Stomach (tissue), 19 donors: ENCODE measurements at places on chromosomes 2 and 18.

DNA sequence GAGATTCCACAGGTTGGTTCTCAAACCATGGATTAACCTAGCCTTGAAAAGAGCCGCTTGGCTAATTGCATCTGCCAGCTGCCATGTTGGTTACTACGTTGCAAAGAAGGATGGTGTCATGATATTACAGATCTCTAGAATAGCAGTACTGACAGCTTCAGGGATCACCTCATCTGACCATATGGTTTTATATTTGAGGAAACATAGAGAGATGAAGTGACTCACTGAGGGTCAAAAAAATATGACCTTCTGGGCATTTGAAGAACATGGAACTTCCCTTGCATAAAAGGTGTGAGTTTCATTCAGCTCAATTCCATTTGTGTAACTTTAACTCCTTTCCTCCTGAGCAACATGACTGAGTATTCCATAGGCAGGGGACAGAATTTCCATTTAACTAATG is 242.3 kb downstream of the SETBP1 start:
- DNase-seq, result no peak

DNA sequence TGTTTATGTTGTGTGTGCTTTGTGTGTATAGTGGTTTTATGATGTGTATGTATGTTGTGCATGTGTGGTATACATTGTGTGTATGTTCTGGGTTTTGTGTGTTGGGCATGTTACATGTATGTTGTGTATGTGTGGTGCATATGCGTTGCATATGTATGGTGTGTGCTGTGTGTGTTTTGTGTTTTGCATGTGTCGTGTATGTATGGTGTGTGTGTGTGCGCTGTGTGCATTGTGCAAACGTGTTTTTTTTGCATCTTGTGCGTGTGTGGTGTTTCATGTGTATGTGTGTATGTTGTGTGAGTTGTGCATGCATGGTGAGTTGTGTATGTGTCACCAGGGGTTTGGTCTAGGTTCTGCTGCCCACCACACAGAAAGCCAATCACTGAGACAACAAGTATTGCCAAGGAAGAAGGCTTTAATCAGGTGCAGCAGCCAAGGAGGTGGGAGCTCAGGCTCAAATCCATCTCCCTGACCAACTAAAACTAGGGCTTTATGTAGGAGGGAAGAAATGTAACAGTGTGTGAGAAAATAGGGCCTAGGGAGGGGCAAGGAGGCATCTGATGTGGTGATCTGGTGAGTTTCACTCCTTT is 115.7 kb downstream of the FAM168B start:
- no peak for DNase-seq

DNA sequence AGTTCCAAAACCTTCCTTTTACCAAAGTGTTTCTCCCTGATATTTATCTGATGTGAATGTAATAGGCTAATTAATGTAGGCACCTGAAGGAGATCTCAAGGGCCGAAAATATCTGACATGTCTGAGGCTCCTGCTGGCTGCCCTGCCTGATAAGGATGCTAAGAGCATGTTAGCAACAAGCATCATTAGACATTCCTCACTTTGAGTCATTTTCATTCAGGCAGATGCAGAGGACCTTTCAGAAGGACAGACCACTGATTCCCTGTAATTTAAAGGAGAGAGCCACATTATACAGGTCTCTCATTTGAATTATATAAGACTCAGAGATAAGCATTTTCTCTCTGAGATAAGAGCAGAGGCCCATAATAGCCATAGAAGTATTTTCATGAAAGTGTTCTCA is 222.4 kb upstream of the NCKAP5 start:
- DNase-seq, result no peak

- DNase-seq, result peak; percentile 57
Measured at GRCh38 chr18:3051718-3052410, 38.9 kb upstream of the LPIN2 start.

DNA sequence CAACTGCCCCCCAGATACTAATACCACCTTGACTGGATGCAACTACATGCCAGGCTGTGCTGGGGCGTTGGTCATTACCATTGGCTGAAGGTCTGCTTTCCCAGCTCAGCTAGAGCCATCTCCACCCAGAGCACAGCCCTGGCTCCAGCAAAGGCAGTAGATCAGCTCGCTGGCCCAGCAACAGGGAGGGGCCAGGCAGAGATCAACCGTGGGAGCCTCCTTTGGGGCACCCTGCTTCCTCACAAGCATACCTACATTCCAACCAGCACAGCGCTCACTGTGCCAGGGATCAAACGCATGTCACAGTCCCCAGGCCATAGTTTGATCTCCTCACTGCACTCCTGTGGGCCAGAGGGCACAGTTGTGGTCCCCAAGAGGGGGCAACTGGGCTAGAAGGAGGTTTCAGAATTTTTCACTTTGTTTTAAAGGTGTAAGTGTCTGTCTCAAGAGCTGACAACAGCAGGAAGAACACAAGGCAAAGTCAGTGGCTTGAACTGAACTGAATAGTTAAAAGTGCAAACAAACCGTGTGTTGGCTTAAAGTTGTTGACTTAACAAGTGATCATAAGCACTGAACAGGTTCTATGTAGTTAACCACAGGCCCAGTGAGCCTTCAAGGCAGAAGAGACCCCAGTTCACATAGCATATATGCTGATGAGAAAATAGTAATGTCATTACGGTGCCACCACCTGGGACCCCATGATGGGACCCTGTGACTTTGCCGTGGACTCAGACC is 70.1 kb upstream of the BZW1 start:
- DNase-seq, result peak; percentile 65

DNA sequence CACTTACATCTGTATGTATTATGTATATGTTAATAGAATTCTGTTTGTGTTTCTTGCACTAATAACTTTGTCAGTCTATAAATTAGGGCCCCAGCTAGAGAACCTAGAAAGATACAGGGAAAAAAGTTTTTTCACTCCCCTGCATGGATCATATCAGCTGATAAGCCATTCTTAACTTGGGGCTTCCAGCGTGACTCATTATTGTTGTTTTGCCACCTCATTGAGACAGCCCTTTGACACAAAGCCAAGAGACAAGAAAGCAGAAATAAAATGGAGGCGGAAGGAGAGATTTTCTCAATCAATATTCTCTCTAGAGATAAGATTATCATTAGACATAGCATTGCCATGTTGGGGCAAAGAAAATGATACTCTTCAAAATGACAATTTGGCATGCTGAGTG is 93.4 kb downstream of the AKAIN1 start:
- DNase-seq, result no peak

DNA sequence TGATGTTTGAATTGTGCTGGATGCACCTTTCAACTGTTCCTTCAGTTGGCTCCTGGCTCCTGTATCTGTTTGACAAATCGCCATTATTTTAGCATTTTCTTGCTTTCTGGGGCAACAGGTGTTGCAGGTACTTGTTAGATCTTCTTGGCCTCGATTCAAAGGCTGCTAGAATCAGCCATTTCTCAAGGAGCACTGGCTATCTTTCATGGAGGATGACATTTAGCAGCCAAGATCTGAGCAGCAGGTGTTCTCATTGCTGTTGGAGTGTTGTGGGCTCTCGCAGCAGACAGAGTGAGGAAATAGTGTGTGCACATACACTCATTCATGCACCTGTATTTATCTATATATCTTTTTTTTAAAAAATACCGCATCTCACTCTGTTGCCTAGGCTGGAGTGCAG is 52.2 kb downstream of the INPP5D start:
- DNase-seq, result no peak

DNA sequence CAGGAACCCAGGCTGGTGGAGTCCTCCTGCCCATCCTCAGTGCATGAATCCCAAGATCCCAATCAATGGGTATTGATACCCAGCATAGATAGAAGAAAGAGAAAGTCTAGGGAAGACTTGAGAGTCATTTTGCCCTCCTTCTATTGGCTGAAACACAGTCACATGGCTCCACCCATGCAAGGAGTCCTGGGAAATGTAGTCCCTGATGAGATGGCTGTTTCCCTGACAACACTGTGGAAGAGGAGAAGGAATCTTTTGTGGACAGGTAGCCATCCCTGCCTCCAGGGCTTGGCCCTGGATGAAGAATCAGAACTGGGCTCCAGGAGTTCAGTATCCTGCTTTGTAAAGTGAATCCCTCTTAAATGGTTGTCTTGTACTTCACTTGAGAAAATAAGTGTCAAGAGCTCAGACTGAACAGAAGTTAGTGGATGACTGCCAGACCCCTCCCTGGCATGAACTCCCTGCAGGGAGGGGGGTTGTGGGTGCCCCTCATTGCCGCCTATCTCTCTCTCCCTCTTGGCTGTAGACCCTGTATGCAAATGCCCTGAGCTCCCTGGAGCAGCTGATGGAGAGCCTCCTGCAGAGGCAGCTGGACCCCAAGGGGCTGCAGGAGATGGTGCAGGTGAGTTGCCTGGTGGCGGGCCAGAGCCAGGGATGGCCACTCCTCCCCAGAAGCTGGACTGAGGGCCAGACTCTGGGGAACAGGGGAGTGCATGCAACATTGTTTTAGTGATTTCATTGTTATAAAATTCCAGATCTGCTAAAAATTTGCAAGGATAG is 36.1 kb downstream of the MROH2A start:
- no peak for DNase-seq

DNA sequence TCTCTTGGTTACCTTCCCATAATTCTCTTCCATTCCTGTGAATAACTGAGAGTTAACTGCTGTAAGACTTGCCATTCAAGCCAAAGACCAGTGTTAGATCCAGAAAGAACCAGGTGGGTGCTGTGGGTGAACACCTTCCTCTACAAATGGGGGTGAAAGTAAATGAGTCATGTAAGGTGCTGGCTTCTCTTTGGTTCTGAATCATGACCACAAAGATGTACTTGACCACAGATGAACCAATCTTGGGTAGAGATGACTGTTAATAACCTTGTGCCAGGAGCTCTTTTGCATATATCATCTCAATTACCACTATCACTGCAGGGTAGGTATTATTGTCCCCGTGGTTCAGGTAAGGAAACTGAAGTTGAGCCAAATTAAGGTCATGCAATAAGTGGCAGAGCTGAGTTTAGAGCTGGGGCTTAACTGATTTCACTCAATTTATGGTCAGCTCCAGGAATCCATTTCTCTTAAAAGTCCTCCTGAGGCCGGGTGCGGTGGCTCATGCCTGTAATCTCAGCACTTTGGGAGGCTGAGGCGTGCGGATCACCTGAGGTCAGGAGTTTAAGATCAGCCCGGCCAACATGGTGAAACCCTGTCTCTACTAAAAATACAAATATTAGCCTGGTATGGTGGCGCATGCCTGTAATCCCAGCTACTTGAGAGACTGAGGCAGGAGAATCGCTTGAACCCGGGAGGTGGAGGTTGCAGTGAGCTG is 244.9 kb upstream of the CXCR4 start:
- no peak for DNase-seq

- no peak for DNase-seq
Measured at GRCh38 chr2:212908682-212909435, 242.6 kb downstream of the IKZF2 start.

- DNase-seq, result no peak
Measured at GRCh38 chr2:881204-881918, 69.3 kb upstream of the SNTG2 start.

DNA sequence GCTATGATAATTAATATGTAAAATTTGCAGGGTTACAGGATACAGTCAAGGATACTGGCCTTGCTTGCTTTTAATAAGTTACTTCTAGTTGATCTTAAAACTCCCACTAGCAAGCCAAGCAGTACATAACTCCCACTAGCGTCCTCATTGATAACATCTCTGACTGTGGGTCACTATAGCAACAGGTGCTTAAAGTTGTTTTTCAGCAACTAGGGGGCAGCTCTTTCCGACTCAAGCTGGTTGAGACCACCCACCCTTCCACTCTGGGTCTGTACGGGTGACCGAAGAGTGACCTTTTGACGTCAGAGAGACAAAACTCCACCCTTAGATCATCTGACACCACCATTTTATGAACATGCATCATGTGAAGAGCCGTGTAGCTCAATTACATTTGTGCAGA is 208.6 kb downstream of the MYO1B start:
- no peak for DNase-seq

DNA sequence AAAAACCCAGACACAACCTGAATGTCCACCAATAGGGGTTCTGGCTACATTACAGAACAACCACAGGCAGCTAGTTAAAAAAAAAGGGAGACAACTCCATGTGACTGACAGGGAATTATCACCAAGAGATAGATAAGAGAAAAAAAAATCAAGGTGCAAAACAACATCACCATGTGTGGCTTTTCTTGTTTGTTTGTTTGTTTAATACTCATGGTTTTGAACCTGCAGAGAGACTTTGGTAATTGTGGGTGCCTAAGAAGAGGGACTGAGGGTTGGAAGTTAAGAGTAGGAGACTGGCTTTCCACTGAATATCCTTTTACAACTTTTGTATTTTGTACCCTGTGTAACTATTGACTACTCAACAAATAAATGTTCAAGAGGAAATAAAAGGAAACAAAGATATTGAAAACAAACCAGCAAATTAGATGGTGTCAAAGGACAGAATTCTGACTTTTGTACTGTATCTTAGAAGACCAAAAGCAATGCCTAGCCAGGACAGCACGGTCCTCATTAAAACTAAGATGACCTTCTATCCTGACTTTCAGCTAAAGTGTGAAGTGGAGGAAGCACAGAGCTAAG is 22.5 kb upstream of the DNAJC27 start:
- no peak for DNase-seq

GRCh38 chr18:8660316-8660715 is 45.0 kb upstream of the MTCL1 start:
- no peak for DNase-seq

DNA sequence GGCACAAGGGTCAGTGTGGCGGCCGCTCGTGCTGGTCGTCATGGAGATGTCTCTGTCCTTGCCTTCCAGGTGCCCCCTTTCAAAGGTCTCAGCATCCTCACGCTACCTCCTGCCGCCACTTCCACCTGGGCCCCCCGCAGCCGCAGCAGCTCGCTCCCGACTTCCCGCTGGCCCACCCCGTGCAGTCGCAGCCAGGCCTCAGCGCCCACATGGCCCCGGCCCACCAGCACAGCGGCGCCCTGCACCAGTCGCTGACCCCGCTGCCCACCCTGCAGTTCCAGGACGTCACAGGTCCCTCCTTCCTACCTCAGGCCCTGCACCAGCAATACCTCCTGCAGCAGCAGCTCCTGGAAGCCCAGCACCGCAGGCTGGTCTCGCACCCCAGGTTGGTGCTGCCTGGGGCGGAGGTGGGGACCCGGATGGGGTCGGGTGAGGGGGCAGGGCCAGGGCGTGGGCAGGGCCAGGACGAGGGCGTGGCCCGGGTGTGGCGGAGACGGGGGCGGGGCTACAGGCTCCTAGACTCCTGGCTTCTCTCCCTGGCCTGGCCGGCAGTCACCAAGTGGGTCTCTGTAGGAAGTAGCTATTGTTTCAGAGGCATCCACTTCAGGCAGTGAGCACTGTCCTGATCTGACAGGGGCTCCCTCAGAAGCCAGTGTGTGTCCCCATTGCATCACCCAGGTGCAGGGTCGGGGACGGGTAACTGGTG is 223.7 kb downstream of the LOXHD1 start:
- DNase-seq, result no peak
